ENCODE measurements at places on chromosomes 4 and X.

DNA sequence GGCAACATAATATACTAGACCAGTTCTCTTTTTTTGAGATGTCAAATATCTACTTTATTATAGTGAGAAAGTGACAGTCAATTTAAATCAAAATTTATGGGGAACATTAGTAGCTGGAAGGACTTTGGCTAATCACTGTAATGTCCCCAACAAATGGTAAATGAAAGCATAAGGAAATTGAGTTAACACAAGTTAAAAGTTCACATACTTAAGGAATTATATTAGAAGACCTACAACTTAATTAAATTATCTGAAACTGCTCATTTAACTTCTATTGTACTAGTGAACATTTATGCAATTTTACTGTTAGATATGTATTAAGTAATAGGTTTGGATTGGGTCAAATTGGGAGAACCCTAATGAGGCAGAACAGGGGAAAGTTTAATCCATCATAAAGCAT lies 160.3 kb upstream of the TENM3 start:
- no peak for DNase-seq

- no peak for DNase-seq
Observed at GRCh38 chr4:139454111-139455045, at the start of gene RAB33B. Gene RAB33B (plus strand): TSS chr4:139454121. CDS start chr4:139454196, 75 bp downstream.

DNA sequence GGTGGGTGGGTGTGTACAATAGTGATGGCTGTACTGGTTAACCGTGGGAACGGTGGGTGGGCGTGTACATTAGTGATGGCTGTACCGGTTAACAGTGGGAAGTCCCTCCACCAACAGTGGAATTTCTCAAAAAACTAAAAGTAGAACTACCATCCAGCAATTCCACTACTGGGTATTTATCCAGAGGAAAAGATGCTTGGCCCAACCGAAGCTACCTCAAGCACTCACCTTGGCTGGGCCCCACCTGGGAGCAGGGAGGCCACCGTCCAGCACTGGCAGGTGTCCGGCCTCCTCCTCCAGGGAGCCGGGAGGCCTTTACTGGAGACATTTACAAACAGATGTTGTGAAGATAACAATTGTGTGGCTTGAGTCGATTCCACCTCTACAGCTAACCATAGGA lies 6.0 kb upstream of the MAEA start:
- no peak for DNase-seq

GRCh38 chr4:119244832-119245231 lies 32.3 kb downstream of the USP53 start:
- DNase-seq = no peak

DNA sequence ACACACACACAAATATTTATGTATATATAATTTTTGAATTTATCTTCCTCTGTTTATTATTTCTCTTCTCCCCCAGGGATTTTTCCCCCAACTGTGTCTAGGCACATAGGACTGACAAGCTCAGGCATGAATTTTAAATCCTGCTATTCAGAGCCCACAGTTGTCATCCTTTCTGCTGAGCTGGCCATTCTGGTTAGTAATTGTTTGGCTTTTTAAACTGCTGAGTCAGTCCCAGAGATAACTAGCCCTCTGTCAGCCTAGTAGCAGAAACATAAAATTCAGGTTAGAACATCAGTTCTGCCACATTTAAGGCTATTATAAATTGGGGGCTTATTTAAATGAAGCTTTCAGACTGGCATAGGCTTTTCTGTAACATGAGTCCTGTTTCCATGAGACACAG lies 151.7 kb upstream of the MAOA start:
- DNase-seq = no peak

DNA sequence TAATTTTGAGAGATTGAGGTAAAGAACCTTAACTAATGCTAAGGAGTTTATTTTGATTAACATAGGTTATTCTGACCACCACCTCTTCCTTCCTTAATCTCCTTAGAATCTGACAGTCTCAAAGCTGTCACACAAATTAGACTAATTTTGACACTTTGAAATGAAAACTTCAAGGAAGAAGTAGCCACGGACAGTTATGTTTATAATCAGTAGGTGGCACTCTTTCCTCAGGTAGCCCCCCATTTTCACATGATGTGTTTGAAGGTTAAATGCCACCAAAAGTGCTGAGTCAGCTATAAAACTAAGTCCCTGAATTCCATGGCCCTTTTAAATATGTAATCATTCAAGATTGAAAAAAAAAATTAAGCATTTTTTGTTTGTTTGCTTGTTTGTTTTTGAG lies 22.4 kb downstream of the TMEM33 start:
- no peak for DNase-seq

DNA sequence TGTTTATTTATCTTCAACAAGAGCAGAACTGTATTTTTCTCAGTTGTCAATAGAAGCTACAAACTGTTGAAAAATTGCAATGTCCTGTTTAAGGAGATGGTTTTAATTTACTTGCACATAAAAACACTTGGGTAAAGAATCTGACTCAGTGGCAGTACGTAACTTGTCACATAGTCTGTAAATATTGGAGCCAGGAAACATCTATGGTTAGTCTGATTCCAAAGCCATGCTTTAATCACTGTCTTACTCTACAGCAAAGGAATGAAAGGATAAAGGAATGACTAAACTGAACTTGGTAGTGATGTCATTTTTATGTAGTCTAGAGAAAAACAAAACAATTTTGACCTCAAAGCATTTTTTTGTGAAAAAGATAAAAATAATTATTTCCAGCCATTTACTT lies 537.2 kb downstream of the STIM2 start:
- no peak for DNase-seq

- DNase-seq = no peak
Observed at GRCh38 chrX:15906041-15906943, 51.7 kb upstream of the AP1S2 start.

GRCh38 chrX:139199933-139200332 lies 330.6 kb upstream of the F9 start:
- no peak for DNase-seq

GRCh38 chrX:49710744-49711319 lies 15.0 kb upstream of the PAGE1 start:
- peak; percentile 0 for DNase-seq

GRCh38 chr4:153538487-153539357 lies 72.6 kb downstream of the TMEM131L start:
- no peak for DNase-seq

DNA sequence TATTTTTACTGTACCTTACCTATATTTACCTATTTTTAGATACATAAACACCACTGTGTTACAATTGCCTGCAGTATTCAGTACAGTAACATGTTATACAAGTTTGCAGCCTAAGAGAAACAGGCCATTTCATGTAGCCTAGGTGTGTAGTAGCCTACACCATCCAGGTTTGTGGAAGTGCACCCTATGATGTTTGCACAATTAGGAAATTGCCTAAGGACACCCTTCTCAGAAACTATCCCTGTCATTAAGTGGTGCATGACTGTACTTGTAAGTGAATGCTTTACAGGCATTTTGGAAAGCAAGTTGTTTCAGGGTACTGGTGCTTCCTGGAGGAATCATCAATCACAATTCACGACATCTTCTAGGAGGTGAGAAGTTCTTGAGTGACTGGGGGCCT lies 991.8 kb upstream of the SLIT2 start:
- no peak for DNase-seq

- no peak for DNase-seq
Observed at GRCh38 chrX:8377041-8377440, 87.6 kb upstream of the VCX3B start.

- no peak for DNase-seq
Observed at GRCh38 chr4:82747686-82748575, 50.7 kb downstream of the SCD5 start.

GRCh38 chr4:153519687-153520086 lies 53.5 kb downstream of the TMEM131L start:
- DNase-seq = no peak

DNA sequence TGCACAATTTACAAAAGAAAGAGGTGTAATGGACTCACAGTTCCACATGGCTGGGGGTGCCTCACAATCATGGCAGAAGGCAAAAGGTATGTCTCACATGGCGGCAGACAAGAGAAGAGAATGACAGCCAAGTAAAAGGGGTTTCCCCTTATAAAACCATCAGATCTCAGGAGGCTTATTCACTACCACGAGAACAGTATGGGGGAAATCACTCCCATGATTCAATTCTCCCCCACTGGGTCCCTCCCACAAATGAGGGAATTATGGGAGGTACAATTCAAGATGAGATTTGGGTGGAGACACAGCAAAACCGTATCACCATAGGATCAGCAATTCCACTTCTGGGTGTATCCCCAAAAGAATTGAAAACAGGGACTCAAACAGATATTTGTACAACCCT lies 97.5 kb upstream of the STX18 start:
- no peak for DNase-seq

DNA sequence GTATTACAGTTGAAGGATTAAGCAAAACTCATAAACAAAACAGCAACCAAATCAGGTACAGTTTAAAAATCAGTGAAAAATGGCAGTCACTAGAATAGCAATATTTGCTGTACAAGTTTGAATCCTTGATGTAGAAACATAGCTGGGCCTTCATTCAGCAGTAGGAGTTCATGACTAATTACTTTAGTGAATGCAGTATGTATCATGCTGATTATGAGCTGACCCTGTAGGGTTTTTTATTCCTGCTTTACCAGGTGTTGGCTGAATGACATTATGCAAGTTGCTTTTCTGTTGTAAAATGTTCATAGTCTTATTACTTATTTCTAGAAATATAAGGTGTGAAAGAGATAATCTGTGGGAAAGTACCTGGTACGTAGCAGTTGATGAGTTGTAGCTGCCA lies 179.6 kb downstream of the CCSER1 start:
- no peak for DNase-seq

- DNase-seq = no peak
Observed at GRCh38 chrX:100356351-100356896, 53.6 kb downstream of the PCDH19 start.

DNA sequence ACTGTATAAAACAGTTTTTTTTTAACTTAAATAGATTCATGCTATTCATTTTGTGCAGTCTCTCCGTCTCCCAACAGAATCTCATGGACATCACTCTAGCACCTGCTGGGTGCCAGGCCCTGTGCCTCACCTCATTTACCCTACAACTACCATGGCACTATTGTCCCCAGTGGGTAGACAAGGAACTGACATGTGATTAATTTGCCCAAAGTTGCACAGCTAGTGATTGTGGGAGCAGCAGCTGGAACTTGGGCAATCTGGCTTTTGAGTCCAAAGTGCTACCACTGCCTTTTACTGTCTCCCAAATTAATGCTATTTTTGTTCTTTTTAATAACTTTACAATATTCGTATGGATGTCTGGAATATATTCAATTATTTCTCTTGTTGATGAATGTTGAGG lies 11.2 kb upstream of the PGRMC2 start:
- no peak for DNase-seq

DNA sequence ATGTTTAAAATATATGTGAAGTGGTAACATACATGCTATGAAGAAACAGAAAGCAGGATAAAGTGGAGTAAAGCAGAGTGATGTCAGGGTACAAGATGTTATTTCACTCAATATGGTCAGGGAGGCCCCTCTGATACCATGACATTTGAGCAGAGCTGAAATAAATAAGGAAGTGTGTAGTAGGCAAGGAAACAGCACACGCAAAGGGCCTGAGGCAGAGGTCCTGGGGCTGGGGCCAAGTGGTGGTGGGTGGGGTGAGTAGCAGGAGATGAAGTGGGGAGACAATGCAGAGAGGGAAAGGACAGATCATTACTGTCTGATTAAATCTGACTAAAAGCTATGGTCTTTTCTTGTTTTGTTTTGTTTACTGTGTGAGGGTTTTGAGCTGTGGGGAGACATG lies 61.1 kb downstream of the FAM13A start:
- no peak for DNase-seq

DNA sequence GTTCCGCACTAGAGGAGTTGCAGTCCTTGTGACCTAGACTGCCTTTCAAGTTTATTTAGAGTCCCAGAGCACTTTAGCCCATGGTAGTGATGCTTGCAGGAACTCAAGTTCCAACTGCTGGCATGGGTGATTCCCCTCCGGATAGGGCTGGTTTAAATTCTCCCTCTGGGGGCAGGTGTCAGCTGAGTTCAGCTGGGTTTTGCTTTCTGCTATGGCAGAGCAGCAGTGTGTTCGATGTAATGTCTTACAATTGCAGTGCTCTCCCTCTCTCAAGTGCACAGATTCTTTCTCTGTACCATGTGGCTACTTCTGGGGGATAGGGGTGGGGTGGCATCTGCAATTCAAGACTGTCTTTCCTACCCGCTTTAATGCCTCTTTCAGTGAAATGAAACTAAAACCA lies 164.8 kb upstream of the ZIC3 start:
- no peak for DNase-seq

- DNase-seq = no peak
Observed at GRCh38 chrX:47239199-47239598, 6.4 kb downstream of the USP11 start.

- no peak for DNase-seq
Observed at GRCh38 chrX:66760651-66761050, 121.8 kb upstream of the EDA2R start.

DNA sequence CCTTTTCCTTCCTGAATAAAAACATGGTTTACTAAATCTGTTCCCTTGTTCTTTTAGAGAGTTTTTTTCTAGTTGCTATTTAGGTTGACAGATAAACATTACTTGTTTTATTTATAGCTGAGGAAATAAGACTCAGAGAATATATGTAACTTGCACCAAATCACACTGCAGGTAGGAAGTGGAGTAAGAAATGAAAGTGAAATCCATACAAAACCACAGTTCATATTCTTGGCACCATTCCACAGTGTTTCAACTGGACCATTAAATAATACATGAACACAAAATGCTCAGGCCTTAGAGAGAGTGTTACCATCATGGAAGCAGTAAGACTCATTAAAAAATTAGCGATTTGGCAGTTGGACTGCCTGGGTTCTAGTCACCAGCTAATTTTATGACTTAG lies 326.9 kb upstream of the SLIT2 start:
- no peak for DNase-seq

DNA sequence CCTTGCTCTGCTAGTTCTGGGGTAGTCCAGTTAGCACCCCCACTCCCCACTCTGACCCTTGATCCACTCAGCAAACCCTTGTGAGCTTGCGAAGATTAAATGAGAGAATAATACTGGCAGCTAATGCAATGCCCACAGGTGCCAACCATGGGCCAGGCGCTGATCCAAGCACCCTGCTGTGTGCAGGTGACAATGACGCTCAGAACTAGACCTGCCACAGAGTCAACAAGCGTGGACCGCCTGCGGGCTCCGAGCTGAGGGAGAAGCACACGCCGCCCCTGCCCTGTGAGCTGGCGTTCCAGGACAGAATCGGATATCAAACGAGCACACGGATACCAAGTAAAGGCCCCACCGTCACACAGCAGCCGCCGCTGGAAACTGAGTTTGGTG lies 129.2 kb downstream of the FAM53A start:
- no peak for DNase-seq

DNA sequence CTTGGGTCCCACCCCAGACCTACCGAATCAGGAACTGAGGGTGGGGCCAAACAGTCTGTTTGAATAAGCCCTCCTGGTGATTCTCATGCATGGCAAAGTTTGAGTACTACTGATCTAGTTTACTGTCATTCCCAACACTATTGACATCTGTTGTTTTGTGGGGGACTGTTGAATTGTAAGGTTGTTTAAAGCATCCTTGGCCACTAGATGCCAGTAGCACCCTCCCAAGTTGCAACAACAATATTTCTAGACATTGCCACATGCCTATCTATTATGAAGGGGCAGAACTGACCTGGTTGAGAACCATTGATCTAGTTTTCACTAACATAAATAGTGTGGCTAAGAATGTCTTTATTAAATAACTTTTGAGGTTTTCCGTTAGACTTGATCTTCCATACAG lies 15.1 kb downstream of the TAF9B start:
- no peak for DNase-seq

- DNase-seq = no peak
Observed at GRCh38 chr4:114335339-114335738, 263.3 kb upstream of the UGT8 start.
